ENCODE measurements at places on chromosomes 5 and 9. TPM values are rescaled to one million over a fixed set of nuclear protein-coding genes. Genes with fewer than 3 reads are reported as not detected.

SLC12A7 gene
- total RNA-seq = 21.6 TPM

NUTM2F gene
- total RNA-seq = not detected

EHMT1 gene
- total RNA-seq = 72.3 TPM

FAM153A gene
- 3.3 TPM for total RNA-seq

HCN1 gene
- 0.42 TPM for total RNA-seq

Measured in esophagus muscularis mucosa (tissue), 4 donors.